LoVo (cell line): ENCODE measurements at places on chromosomes 5 and 9.

- peak; percentile 49 for DNase-seq
Measured at GRCh38 chr9:33425128-33425533, 22.3 kb downstream of the AQP3 start.

DNA sequence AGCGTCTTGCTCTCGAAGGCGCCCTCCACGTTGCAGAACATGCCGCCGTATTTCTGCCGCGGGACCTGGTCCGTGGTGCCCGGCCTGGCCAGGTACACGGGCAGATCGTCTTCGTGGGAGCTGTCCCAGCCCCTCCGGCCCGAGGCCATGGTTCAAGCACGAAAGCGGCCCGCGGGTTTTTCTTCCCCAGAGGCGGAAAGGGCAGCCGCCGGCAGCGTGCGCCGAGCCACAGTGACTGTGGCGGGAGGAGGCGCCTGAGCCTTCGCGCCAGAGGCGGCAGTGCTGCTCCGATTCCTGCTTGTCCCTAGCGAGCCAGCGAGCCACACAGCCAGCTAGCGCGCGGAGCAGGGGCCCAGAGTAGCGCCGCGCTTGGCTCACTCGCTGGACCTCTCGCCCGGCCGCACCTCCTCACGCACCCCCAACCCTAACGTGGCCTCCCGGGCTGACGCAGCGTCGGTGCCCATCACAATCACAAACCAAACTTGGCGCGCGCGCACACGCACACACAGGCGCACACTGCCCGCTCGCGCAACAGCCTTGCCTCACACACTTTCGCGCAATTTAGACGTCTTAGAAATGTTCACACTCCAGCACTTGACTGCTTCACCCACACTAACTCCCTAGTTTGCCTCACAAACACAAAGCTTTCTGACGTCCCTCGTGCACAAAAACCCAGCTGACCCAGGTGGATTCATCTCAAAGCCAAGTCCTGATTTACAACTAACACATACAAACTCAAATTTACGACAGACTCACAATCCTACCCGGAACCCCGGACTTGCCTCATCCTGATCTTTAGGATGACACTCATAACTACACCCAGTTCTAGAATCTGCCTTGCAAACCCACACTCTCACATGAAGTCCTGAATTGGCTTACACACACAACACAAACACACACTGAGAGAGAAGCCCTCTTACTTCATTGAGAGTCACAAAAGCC is at the start of gene DPYSL3:
Gene DPYSL3 (minus strand): TSS at position 359 of the 942 bp plus-strand sequence. CDS start 210 bp downstream, at position 149.
- DNase-seq: no peak

DNA sequence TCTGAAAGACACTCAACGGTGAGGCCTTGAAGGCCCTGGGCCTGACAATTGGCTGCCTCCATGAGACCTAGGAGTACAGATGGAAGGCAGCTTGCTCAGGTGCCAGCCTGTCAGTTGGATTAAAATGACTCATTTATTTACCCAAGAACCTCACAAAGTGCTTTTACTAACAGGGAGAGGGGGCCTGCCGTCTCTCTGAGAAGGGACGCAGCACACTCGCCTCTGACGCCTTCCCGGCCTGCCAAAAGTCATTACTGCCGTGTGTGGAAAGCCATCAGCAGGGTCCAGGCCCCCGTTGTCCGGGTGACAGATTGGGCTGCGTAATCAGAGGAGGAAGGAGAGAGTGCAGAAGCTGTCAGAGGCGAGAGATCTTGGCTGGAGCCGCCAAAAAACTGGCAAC is 32.4 kb downstream of the DDX31 start:
- DNase-seq: no peak

GRCh38 chr9:132507670-132508469 is 74.5 kb upstream of the BARHL1 start:
- peak; percentile 57 for DNase-seq

DNA sequence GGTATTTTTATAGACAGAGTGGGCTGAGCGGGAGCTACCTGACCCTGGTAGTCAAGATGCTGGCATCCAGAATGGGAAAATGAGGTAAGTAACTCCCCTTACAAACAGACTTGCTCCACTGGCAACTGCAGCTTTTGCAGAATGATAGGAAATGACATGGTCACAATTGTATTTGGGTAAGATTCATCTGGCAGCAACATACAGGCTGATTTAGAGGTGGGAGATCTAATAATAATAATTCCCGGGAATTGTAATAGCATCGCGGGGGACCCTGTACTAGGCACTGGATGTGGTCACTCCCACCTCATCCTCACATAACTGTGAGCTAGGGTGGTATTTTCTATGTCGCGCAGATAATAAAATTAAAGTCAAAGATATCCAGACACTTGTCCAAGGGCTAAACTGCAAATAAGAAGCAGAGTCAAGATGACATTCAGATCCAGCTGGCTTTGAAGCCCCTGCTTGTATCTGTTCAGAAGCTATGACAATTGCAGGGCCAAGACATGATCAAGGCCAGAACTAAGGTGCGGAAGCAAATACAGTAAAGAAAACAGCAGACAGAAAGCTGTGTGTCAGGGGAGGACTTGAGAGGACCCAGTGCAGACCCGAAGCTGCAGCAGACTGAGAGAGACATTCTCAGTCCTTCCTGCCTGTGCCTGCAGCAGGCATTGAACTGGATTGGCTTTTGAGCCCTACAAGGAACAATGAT is 507.2 kb downstream of the BNC2 start:
- no peak for DNase-seq

DNA sequence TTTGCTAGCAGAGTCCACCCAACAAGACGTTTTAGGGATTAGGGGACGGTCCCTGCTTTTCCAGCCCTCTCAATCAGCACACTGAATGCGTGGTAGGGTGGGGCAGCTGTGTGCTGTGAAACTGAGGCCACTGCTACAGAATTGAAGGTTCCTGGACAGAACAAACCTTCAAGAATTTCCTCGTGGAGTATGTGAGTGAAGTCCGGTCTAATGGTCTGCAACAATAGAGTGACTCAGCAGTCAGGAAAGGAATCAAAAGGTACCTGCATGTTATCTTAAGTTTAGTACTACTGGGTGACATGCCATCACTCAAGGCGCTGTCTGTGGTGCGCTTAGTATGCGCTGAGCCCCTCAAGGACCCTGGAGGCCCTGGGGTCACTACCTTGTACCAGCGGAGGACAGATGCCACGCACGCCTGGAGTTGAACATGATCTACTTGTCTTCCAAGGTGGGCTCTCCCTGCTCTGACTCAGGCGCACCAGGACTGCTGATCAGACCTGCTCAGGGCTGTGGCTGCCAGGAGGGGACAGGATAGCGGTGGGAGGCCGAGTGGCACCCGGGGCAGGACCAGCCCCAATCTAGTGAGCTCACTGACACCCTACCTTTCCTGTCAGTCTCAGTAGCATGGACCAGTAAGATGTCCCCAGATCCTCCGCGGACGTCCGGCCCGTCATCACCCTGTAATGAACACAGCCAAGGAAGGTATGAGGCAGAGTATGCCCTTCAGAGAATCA is 50.5 kb downstream of the PRRT1B start:
- no peak for DNase-seq

- no peak for DNase-seq
Measured at GRCh38 chr5:14861123-14861765, 10.3 kb downstream of the ANKH start.

DNA sequence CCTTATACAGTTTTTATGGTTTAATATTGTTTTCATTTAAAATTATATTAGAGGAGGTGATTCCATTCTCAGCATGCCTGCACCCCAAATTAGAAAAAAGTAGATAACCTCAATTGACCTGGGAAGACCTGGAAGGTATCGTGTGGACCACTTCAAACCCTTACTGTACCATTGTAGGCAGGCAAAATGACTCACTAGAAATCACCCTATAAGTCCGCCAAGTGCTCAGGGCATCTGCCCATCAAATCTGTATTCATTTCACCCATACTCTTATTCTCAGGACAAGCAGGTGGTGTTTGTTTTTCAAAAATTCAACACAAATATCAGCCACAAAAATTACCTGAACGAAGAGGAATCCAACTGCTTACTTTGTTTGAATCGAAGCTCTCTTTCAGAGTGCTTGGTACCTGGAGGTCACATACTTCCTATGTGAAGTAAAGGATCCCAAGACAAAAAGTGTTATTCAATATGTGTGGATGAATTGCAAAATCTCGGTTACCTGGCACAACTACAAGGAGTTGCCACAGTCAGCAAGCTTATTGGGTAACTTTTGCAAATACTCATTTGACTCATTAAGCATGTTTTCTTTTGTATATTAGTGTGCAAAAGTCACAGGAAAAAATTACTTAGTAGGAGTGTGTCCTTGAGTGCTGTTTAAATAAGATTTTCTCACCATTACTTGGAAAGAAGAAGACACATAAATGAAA is 216.2 kb downstream of the ENC1 start:
- no peak for DNase-seq

GRCh38 chr5:56580864-56581263 is 234.5 kb upstream of the MAP3K1 start:
- DNase-seq: no peak

DNA sequence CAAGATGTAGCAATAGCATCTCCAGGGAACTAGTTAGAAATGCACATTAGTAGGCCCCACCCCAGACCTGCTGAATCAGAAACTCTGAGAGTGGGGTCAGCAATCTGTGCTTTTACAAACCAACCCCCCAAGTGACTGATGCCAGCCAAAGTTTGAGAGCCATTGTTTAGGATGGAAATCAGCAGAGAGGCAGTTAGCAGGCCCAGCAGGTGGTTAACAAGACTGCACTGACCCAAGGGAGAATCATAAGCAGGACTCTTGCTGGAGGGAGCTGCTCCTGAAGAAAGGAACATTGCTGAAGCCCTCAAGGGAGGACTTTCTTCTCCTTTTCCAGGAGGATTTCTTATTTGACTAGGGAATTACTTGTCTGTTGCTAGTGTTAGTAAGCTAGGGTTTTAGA is 74.2 kb upstream of the SLC12A2 start:
- no peak for DNase-seq

DNA sequence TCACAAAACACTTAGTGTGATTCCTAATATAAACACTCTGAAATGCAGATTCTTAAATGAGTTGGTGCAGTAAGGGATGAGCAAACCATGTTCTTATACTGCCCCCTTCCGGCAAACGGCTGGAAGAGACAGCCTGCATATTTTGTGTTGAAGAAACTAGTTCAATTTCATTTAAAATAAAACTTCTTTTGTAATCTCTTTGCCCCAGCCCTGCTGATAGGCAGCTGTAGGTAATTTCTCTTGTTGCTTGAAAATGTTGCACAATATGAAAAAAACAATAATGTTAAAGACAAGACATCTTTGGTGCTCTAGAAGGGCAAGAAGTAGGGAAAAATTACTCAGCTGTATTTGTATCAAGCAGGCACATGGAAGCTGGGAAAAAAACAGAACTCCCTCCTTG is 89.7 kb upstream of the CCNG1 start:
- DNase-seq: peak; percentile 54

DNA sequence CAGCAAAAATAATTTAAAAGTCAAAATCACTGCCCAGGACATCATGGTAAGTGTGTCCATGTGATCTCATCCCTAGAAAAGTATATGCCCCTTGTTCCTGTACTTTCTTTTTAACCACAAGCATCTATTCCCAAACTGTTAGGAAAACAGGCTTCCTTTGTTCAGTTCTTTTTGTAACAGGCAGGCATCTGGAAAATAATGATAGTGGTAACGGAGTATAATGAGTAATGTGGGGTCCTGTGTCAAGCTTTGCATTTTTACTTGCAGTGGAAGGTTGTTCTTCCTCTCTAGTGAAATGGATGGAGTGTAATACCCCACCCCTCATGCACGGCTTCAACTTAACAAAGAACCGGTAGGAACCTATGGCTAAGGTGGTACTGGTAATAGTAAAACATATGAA is 532.1 kb downstream of the CTNND2 start:
- no peak for DNase-seq

- no peak for DNase-seq
Measured at GRCh38 chr5:154966874-154967273, 26.0 kb downstream of the MRPL22 start.

- no peak for DNase-seq
Measured at GRCh38 chr5:125870256-125870655, 553.0 kb upstream of the GRAMD2B start.

DNA sequence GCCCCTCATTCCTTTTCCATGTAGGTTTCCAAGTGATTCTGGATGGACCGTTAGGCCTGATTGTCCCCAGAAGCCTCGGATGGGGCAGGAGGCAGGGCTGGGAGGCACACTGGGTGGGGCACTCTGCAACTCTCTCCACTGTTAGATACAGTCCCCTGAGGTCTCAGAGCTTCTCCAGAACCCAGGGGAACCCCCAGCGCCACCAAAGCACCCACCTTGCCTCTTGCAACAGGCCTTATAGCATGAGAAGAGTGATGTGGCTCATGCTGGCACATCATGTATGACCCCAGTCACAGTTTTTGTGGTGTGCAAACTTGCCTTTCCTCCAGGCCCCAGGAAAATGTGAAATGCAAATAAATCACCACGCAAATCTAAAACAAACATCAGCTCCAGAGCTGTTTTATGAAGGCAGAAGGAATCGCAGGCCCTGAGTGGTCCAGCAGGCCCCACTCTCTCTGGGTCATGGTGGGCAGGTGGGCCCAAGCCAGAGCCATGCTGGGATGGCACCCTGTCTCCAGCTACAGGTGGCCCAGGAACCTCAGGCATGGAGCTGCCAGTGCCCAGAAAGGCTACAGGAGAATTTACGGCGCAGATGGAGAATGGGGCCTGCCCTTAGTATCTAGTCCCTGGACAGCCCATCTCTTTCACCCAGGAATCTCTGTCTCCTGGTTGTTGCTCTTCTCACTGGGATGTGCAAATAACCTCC is 36.3 kb upstream of the CDKN2AIPNL start:
- no peak for DNase-seq

GRCh38 chr9:93035821-93036351 is 22.6 kb upstream of the SUSD3 start:
- no peak for DNase-seq

DNA sequence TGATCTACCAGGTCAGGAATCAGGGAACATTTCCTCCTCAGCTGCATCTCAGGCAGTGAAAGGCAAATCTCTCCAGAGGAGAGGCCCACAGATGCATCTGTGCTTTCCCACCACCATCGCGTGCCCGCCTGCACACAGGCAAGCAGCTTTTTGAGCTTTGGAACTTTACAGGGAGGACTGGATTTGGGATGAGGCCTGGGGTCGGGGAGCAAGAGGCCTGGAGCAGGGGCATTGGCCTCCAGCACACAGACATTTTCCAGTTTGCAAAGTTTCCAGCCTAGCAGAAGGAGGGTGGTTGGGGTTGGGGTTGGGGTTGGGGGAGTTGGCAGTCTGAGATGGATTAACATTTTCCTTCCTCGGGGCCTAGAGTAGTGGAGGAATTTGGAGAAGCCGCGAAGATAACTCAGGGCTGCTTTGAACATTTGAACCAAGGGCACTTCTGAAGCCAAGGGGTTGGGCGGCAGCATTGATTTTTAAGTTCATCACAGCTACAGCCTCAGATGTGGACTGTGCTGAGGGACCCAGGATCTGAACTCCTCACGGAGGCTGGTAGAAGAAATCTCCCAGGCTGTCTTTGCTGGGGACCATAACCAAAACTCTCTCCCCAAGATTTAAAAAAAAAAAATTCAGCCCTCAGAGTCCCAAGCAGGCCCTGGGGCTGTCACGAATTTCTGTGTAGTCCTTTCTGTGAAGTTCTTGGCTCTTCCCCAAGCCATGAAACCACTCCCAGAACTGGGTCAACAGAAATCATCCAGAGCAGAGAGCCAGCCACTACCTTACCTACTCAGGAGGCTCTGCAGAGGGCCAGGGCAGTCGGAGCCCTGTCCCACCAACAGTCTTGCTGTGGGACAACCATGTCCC is 25.6 kb downstream of the C5orf15 start:
- no peak for DNase-seq

- peak; percentile 18 for DNase-seq
Measured at GRCh38 chr5:97192580-97193354, 9.7 kb upstream of the RIOK2 start.

GRCh38 chr5:180494510-180495181 is 467 bp downstream of the CNOT6 start:
- peak; percentile 18 for DNase-seq

GRCh38 chr5:175321927-175322532 is 122.0 kb downstream of the DRD1 start:
- peak; percentile 67 for DNase-seq
